ENCODE measurements at places on chromosomes 13 and 19.
A peak's percentile ranks its signal among the peaks of the same experiment; 100 is the strongest.

- no peak for DNase-seq
Measured at GRCh38 chr13:51770681-51771417, 33.1 kb downstream of the DHRS12 start.

DNA sequence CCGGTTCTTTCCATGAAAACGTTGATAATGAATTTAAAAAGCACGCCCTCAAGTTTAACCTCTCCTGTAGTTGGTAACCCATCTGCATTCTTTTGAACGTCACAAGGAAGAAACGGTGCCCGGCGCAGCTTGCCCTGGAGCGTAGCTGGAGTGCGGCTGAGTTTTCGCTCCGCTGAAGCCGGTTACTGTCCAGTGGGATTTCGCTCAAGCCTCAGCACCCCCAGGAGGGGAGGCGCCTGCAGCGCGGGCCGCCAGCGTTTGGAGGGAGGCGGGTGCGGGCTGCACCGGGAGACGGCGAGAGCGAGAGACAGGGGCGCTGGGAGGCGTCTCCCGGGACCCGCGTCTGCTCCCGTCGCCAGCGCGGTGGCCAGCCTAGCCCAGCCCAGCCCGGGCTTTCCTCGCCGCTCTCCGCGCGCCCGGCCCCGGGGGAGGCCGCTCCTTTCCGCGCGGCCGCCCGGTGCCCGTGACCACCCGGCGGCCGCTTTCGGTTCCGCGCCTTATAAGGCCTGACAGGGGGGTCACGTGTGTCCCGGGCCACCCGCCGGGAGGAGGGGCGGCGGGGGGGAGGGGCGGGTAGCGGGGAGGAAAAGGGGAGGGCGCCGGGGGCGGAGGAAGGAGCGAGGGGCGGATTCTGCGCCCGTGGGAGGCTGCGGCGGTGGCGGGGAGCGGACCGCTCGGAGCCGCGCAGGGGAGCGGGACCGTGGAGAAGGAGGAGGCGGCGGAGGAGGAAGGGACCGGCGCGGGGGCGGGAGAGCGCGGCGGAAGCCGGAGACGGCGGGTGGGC, 8.3 kb upstream of the DGKH start:
- peak; percentile 79 for DNase-seq

DNA sequence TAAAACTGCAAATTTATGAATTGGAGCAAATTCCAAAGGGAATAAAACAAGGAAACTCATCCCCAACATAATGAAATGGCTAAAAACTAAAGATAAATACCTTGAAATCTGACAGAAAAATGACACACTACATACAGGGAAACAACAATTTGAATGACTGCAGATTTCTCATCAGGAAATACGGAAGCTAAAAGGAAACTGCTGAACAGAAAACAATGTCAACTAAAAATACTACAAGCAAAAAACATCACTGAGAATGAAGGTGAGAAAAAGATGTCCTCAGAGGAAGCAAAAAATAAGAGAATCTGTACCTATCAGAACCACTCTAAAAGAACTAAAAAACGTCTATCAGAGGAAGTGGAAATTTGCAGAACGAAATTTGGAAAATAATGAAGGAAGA, 39.5 kb downstream of the ZSWIM9 start:
- no peak for DNase-seq

DNA sequence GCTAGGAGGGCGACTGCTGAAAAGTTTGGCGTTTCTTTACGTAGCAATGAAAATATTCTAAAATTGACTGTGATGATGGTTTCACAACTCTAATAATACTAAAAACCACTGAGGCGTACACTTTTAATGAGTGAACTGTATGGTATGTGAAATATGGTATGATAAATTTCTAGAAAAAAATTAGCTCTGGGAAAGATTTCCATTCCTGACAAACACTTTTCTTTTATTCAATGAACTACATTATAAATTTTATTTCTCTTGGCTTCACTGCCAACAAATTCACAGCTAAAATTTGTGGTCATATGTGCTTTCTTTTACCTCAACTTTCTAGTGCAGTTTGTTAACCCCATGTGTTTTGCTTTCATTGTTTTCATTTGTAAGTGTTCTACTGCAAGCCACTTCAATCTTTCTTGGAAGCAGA, 11.1 kb downstream of the ZC3H13 start:
- no peak for DNase-seq

DNA sequence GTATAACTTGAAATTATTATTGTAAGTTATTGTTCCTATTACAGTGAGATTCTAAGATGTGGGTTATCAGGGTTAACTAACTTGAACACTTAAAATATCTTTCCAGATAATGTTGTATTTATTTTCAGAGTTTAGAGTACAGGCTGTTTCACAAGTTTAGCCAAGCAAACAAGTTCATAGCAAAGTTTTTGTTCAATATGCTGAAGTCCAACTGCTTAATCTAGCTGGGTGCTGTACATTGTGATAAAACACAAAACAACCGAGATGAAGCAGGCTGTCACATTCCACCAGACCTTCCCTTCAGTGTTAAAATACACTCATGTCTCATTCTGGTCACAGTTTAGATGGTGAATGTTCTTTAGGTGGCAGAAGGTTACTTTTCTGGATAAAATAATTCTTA, 148.0 kb upstream of the PCDH20 start:
- DNase-seq: no peak

GRCh38 chr13:112885782-112886268, 83.2 kb upstream of the MCF2L start:
- DNase-seq: no peak

DNA sequence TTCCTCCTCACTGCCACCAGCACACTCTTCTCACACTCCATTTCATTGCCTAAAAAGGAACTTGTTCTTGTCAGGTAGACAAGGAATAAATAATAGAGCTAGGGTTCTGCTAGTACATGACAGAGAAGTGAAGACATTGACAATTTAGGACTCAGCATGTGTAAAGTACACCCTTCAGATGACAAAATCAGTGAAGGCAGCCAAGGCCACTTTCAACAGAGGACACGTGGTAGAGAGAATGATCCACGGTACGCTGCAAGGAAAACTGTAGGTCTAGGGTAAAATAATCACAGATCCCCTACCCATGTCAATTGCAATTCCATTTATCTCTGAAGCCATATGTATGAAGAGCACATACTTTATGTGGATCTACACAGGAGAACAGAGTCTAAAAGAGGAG, 7.2 kb upstream of the SPATA13 start:
- no peak for DNase-seq

DNA sequence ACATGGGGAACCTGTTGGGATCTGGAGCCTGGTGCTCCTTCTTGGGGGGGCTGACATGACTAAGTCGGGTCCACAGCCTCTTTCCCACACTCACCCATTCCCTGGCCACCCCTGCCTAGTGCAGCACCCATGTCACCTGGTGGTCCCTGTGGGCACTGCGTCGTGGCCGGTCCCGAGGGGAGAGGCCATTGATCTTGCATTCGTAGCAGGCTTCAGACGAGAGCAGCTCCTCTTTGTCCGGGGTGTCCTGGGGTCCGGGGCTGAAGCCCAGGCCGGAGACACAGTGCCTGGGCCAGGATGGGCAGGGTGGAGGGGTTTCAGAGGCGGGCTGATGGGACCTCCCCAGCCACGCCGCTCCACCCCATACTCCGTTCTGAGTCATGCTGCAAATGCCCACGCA, 19.4 kb downstream of the CCL25 start:
- DNase-seq: no peak

DNA sequence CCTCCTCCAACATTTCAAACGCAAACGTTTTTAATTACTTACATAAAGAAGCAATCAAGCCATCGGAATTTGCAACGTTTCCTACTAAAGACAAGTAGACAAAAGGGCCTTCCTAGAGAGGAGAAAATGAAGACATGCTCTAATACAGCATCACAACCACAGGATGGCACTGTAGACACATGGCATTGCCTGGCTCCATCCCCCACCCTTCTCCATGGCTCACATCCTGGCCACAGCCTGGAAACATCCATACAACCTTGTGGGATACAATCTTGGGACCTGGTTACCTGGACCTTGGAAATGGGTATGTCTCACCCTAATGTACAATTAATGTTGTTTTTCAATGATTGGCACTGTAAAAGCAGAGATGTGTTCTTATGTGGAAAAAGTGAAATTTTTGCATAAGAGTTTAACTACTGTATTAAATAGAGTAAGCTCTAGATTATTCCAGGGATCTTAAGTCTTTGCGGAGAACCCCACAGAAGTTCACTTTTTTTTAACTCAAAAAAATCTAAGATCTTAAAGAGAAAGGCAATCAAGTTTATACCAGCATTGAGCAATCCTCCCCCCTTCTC, 21.5 kb downstream of the EBPL start:
- DNase-seq: no peak

DNA sequence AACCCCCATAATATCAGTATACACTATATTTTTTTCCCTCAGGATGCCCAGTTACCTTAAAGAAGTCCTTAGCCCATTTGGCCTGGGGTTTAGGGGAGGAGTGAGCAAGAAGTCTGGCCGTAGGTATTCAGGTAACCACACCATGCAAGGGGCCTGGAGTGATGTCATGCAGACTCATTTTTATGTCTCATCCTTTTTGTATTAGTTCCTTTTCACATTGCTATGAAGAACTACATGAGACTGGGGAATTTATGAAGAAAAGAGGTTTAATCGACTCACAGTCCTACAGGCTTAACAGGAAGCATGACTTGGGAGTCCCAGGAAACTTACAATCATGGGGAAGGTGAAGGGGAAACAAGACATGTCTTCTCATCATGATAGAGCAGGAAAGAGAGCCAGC, 12.2 kb downstream of the TPP2 start:
- DNase-seq: no peak
